ENCODE measurements at places on chromosomes 11 and 22. TPM values are rescaled to one million over a fixed set of nuclear protein-coding genes. Genes with fewer than 3 reads are reported as not detected.

Gene MIAT
- total RNA-seq = 6.8 TPM

Gene PHLDA2
- total RNA-seq = 33.7 TPM

Gene MS4A14
- total RNA-seq = not detected

Gene PIWIL4
- total RNA-seq = 2.5 TPM

Gene OR4A16
- 3.0 TPM for total RNA-seq

Gene LRP4
- total RNA-seq = 39.6 TPM

Gene MS4A12
- not detected for total RNA-seq

Gene TRIM29
- total RNA-seq = not detected

Gene CEP57
- total RNA-seq = 79.8 TPM

Gene BATF2
- not detected for total RNA-seq

DNA sequence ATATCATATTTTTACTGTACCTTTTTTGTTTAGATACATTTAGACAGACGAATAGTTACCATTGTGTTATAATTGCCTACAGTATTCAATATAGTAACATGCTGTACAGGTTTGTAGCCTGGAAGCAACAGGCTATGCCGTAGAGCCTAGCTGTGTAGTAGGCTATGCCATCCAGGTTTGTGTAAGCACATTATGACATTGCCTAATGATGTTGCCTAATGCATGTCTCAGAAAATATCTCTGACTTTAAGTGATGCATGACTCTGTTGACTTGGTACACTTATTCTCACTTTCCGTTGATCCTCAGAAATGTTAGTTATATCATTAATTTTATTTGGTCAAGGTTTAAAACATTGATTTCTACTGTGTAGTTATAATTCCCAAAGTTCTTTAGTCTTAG lies 39.9 kb downstream of the OR2AT4 start:
- no peak for DNase-seq

- DNase-seq = no peak
Observed at GRCh38 chr22:37047006-37047405, 4.5 kb upstream of the KCTD17 start.

DNA sequence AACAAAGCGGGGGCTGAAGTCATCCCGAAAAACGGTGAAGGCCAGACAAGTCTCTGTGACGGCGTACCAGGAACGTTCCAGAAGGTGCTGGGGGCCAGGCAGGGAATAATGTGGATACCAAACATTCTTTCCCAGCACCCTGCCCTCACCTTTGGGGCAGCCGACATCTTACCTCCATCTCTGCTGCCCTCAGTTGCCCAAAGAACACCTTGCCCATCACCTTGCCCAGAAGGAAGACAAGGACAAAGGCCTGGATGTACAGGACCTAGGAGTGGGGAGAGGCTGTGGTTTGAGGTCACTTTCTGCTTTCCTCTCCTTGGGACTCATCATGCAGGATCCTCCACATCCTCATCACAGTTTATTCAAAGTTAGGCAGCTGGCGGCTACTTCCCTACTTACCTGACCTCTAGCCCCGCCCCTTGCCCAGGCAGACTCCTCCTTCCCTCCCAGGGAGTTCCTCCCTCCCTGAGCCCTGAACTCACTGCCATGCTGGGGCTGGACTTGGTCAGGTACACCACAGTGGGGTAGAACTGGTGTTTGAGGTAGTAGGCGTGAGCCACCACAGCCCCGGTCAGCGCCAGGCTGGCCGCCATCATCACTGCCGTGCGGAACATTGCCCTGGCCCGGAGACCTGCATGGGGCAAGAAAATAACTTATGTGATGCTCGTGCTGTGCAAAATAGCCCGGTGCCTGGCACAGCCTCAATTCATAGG lies 1.2 kb downstream of the SYVN1 start:
- no peak for DNase-seq

DNA sequence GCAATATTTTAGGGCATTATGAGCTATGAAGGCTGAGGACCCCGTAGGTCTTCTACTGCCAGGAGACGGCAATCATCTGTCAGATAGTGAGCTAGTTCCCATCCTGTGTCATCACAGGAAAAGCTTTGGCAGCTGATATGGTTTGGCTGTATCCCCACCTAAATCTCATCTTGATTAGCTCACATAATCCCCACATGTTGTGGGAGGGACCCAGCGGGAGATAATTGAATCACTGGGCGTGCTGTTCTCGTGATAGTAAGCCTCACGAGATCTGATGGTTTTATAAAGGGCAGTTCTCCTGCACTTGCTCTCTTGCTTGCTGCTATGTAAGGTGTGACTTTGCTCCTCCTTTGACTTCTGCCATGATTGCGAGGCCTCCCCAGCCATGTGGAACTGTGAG lies 18.1 kb downstream of the CSRP3 start:
- DNase-seq = peak; percentile 76

DNA sequence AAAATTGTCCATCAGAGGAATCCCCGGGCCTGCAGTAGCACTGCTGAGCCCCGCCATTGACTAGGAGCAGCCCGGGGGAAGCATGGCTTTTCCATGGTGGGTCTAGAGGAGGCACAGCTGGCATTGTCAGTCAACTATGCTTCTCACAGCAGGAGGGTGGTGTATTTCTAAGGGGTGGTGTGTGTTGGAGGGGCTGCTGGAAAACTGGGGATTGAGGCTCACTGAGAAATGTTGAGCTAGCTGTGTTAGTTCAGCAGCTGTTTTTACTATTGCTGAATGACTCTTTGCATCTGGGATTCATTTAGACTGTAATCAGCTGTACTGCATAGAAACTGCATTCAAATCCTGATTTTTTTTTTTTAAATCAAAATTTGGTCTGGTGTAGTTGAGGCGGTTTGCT lies 5.6 kb downstream of the DDX10 start:
- DNase-seq = peak; percentile 16

DNA sequence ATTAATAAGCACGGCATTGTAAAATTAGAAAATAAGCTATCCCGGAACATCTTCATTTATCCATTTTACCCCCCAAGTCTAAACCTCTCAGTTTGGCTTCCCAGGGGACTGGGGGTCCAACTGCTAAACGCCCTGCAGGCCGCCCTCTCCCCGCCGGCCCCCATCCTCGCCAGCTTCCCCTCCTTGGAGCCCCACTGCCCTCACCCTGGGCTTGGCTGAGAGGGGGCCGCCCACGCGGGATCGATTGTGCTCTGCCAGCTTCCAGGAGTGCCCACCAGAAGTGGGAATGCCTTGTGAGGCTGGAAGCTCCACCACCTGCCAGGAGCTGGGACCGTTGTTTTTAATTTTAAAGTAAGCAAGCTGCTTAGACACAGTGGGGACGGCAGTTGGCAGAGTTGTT lies 353.5 kb downstream of the TBC1D22A start:
- DNase-seq = no peak

DNA sequence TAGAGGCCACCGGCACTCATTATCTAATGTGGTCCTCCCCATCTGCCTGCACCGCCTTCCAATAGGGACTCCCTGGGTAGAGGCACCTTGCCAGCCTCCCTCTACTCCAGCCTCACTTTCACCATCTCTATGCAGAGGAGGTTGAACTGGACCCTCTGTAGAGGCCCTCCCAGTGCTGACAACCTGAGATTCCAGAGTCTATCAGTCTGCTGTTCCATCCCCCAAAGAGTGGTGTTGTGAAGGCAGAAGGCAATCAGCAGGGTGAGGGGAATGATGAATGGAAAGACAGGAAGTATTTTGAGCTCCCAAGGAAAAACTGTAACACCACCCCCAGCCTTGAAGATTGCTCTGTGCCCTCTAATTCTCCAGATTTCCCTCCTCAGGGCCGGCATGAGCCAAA lies 77.9 kb downstream of the THAP12 start:
- DNase-seq = no peak

DNA sequence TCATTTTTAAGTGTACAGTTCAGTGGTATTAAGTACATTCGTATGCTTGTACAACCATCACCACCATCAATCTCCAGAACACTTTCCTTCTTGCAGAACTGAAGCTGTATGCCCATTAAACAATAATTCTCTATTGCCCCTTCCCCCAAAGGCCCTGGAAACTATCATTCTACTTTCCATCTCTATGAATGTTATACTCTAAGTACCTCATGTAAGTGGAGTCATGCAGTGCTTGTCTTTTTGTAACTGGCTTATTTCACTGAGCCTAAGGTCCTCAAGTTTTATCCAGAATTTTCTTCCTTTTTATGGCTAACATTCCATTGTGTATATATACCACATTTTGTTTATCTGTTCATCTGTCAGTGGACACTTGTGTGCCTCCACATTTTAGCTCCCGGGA lies 29.7 kb downstream of the MMP7 start:
- no peak for DNase-seq

- no peak for DNase-seq
Observed at GRCh38 chr11:86678296-86678695, 5.9 kb upstream of the ME3 start.

GRCh38 chr11:59679347-59679746 lies 10.5 kb upstream of the PATL1 start:
- DNase-seq = no peak

- DNase-seq = no peak
Observed at GRCh38 chr11:104465321-104465720, 301.4 kb upstream of the PDGFD start.

GRCh38 chr11:78595436-78596130 lies 20.9 kb upstream of the NARS2 start:
- DNase-seq = peak; percentile 68

GRCh38 chr11:68990995-68991780 lies 10.4 kb upstream of the MRGPRD start:
- DNase-seq = no peak

DNA sequence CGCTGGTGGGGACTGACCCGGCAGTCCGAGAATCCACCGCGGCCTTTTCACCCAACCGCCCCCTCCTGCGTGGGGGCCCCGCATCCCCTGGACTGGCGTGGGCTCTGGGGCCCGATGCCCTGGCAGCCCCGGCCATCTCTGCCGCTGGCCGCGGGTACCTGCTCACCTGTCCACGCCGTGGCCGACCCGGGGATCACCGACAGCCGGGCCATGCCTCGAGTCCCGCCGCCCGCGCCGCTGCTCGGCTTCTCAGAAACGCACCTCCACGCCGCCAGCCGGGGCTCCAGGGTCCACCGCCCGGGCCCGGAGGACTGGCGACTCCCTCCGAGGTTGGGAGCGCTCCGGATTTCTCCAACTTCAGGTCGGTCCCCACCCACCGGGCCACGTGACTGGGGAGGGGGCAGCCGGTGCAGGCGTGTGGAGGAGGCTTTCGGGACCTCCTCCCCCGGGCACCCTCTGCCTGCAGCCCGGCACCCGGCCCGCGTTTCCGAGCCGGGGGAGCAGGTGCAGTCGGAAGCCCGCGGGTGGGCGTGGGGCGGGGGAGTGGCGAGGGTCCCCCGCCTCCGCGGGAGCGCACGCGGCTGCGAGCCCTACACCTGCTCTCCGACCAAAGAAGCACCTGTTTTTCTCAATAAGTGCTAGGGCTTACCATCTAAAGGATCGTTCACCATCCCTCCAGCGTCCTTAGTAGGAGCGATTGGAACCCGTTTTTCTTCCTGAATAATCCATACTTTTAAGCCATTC lies 554 bp upstream of the NRIP3 start:
- no peak for DNase-seq

- DNase-seq = no peak
Observed at GRCh38 chr11:12045914-12046635, 37.6 kb upstream of the DKK3 start.

GRCh38 chr11:42778193-42778592 lies 533.6 kb upstream of the API5 start:
- DNase-seq = no peak

DNA sequence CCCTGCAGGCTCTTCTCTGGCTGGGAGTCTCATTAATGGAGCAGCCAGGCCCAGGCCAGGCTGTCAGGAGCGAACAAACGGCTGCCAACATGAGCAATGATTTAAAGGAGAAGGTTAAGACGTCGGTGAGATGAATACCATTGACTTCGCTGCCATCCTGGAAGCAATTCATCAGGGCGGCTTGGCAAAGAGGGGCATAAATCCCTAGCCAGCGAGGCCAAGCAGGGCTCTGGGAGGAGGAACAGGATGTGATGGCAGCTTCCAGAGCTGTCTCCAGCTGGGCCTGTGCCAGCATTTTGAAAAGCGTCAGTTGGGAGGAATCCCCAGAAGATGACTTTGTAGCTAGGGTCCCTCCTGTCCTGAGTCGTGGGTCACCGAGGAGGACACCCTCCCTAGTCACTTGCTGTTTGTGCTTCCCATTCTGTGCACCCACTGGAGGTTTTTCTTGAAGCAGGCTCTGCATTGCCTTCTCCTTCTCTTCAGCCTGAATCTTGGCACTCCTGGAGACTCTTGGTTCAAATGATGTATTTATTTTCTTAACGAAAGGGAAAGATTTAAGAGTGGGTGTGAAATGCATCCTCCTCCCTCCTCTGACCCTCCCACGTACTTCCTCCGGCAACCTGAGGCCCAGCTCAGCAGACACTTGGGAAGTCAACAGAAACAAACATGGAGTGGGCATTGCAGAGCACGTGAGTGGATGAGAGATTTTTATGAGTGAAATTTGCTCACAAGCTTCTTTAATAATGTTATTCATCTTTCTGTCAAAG lies 476.3 kb upstream of the CADM1 start:
- no peak for DNase-seq

DNA sequence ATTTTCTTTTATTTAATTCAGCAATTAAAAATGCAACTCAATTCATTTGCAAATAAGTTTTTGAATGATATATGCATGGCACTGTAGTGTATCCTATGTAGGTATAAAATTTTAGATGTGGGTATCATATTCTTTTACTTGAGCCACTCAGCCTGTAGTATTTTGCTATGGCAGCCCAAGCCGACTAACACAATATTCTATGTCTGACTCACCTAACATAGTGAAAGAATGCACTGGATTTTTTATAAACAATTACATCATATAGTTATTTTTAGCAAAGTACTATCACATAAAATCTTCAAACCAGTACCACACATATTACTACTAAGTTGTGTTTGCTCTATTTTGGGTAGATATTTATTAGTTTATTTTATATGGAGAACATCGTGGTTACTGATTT lies 21.9 kb upstream of the GRIA4 start:
- no peak for DNase-seq

DNA sequence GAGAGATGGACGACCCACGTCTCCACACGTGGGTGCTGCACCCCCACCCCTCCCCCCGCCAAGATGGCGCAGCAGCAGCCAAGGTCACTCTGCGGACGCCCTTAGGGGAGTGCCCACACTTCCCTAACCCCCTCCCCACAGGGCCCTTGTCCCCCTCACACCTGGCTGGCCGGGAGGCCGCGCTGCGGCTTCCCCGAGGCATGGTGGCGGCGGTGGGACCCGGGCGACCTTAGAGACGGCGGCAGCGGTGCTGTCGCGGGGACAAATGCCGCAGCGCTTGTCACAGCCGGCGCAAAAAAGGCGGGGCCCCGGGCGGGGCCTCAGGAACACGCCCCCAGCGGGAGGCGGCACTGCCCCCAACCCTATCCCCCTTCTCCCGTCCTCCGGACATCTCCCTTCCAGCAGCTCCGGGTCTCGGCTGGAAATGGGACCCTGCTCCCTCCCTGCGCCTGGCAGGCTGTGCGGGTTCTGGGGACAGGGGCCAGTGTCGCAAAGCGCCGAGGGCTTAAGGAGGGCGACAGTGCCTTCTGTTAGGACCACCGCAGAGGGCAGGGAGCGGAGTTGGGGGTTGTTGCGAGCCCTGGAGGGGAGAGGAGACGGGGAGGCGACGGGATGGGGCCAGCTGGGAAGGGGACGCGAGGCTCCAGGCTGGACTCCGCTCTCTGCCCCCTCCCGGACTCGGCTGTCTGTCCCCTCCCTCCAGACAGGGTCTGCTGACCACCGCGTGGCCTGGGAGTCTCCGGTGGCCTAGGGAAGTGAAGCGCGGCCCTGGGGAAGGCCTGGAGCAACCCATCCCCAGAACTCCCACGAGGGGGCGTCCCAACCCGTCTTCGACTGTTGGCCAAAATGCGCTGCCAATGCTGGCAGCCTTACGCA lies at the start of gene CHCHD10:
Gene CHCHD10 (minus strand): TSS at position 300 of the 876 bp plus-strand sequence. CDS start 98 bp downstream, at position 202.
- DNase-seq = peak; percentile 92

- DNase-seq = no peak
Observed at GRCh38 chr11:65454311-65454695, 31.7 kb downstream of the NEAT1 start.

Measured in A673 (cell line).